ENCODE measurements at places on chromosomes 5 and 9. TPM values are rescaled to one million over a fixed set of nuclear protein-coding genes. Genes with fewer than 3 reads are reported as not detected.

GRCh38 chr5:152838241-152838786 lies 433.2 kb upstream of the NMUR2 start:
- peak; percentile 45 for DNase-seq

GRCh38 chr5:115450741-115451140 lies 93.8 kb downstream of the FEM1C start:
- DNase-seq: no peak

Gene RXRA
- 163 TPM for total RNA-seq

Gene TLX3
- not detected for total RNA-seq

Gene PCDHA4
- total RNA-seq: 0.05 TPM

Gene IRX2
- not detected for total RNA-seq
